Activated gamma-delta T cell treated with Interleukin-2 at 50 U/mL for 16 hours (primary cell): ENCODE measurements at places on chromosomes 5 and 9.

- peak; percentile 15 for DNase-seq
Measured at GRCh38 chr5:80083101-80083890, 48.1 kb downstream of the THBS4 start.

GRCh38 chr9:137612741-137613142 lies 6.1 kb upstream of the EHMT1 start:
- DNase-seq = no peak

DNA sequence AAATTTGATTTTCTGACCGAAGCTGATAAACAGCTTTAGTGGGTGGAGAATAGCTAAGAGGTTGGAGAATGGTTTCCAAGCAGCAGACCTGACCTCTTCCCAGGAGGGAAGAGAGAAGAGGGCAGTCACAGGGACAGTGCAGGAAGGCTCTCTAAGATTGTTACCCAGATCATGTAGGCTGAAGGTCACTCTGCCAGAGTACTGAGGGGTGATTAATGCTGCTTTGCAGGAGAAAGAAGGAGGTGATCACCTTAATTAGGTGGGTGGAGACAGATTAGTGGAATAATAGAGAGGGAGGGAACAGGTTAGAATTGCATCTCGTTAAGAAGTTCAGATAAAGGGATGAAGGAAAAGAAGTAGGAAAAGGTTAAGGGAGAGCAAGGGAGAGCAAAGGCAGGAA lies 440.5 kb downstream of the BRINP1 start:
- DNase-seq = no peak

DNA sequence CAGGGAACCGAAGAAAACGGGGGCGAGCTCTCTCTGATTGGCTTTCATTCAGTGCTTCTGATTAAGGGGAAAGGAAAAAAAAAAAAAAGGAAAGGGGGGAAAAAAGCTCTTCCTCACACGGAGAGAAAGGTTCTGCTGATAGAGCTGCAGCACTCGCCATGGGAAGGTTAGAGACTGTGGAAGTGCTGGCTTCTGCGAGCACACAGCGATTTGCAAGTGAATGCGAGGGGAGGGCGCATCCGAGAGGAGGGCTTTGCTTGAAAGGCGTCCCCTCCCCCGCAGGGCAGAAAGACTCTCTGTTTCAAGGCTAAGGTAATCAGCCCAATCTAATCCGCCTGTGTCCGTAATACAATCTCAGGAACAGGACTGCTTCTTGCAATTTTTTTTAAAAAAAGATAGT lies at the start of gene CDH10:
Gene CDH10, minus strand, starts transcription at position 218 of the 400 bp plus-strand sequence. CDS start 51,488 bp downstream, outside the sequence.
- no peak for DNase-seq

GRCh38 chr5:14996997-14997396 lies 125.4 kb upstream of the ANKH start:
- DNase-seq = no peak

GRCh38 chr9:133716564-133717112 lies 21.5 kb downstream of the SARDH start:
- DNase-seq = no peak

GRCh38 chr9:100377015-100377414 lies 24.3 kb upstream of the TEX10 start:
- DNase-seq = no peak

DNA sequence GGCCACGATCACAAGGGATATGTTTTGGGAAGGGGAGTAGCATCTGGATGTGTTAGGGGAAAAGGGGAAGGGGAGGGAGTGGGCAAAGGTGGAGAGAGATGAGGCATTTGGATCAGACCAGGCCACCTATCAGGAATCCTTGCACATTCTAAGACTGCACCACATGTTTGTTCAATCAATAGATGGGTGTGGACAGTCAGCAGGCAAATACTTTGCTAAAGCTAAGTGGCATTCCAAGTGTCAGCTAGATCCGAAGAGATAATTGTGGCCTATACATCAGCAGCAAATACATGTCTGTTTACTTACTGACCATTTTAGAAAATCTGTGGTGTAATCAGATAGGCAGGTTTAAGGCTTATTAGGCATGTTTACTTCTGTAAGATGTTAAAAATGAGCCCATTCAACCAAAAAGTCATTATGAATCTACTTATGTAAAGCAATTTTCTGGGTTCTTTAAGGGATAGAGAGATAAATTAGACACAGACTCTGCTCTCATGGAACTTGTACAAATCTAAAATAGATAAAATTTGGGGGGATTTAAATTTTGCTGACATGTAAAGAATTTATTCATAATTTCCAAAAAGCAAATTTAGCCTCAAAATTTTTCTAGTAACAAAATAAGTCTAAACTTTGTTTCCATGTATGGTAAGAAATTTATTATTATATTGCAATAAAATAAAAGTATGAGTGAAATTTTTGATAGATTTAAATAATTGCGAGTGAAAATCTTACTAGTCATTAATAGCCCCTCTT lies 107.3 kb downstream of the SNCAIP start:
- DNase-seq = no peak

DNA sequence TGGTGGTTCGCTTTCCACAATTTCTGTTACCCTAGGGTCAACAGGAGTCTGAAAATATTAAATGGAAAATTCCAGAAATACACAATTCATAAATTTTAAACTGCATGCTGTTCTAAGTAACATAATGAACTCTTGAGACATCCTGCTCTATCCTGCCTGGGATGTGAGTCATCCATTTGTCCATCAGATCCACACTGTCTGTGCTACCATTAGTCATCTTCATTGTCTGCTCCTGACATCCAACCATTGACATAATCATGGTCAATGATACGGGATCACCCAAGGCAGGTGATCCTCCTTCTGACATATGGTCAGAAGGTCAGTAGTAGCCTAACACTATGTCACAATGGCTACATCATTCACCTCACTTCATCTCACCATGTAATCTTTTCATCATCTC lies 276.7 kb upstream of the KIF2A start:
- DNase-seq = no peak

DNA sequence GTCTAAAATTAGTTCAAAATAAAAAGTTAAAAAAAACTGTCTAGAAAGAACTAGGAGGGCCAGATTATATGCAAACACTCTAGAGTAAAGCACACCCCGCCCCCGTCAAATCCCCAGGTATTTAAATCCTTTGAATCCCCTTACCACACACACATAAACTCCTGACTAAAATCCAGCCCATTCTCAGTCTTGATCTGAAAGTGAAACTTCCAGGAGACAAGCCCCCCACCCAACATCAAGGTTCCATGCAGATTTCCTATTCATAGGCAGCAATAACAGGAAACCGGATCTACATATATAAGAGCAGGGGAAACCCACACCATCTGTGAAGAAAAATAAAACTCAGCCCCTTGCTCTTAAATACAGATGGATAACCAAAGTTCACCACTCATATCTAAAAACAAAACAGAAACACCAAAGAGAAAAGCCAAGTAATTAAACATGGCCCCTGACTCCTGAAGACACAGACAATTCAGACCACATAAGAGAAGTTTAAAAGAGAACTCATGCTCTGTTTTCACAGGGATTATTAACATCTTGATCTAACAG lies 42.3 kb downstream of the MARCHF3 start:
- DNase-seq = no peak

DNA sequence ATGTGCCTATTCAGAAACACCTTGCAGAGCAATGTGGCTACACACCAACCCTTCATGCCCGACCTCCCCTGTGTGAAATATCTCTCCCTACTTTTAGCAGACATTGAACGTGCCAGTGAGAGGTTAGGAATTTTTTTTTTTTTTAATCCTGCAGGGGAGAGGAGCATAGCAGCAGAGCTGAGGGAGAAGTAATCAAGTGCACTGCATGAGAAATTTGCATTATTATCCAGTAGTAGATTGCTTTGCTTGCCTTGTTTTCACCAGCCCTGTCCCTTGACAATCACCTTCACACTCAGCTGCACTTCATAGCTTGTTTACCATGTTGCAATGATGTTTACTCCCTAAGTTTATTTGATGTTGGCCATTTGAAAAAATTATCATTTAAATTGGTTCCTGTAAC lies 489.6 kb upstream of the ZNF608 start:
- no peak for DNase-seq

DNA sequence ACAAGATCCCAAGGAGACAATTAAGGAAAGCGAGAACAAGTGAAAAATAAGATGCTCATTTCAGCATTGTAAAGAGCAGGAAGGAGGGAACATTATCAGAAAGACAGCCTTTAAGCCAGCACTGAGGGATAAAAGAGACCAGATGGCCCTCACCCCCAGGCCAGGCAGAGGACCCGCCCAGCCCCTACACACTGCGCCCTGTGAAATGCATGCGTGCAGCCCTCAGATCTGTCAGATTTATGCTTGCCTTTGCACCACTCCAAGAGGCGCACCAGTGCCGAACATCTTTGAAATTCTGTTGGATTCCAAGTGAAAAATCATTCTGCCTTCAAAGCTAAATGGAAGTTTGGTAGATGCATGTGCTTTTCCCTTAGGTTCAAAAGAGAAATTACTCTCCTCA lies 378.0 kb downstream of the MLLT3 start:
- DNase-seq = no peak

DNA sequence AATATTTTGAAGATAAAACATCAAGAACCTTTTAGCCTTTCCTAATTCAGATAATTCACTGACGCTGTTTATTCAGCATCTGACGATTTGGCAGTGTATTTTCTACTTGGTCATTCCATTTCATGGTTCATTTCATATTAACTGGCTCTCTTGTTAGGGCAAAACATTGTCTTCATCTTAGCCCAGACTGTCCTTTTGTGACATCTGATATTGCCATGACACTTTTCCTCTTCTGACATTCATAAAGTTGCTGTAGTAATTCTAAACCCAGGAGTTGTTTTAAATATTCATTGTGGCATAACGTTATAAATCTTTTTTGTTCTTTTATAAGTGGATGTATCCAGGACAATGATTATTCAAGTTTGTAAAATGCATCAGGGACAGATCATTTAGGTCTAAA lies 1.8 kb downstream of the SCAMP1 start:
- no peak for DNase-seq

DNA sequence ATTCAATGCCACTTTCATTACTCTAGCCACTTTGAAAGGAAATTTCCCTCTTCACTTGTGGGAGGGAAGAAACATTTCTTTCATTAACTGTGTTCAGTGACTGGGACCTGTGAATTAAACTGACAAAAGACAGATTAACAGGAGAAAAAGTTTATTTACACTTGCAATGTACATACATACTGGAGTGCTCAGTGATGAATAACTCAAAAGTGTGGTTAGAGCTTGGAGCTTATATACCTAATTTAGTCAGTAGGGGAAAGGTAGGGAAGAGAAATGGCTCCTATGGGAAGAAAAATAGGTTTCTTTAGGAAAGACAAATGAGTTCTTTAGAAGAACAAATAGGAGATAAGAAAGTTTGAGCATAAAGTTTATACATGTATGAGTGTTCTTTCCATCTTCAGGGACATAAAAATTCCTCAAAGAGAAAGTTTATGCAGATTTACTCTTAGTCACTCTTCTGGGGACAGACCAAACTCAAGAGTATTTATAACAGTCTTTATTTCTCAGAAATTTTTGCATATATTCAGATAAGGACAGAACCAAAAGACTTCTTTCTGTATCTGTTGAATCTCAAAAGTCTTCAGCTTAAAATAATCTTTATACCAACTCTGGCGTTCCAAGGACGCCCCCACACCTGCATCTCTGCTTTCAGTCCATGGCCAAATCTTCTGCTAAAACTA lies 120.0 kb upstream of the RAI14 start:
- DNase-seq = no peak

- DNase-seq = no peak
Measured at GRCh38 chr5:61304590-61305381, 27.3 kb upstream of the ZSWIM6 start.

DNA sequence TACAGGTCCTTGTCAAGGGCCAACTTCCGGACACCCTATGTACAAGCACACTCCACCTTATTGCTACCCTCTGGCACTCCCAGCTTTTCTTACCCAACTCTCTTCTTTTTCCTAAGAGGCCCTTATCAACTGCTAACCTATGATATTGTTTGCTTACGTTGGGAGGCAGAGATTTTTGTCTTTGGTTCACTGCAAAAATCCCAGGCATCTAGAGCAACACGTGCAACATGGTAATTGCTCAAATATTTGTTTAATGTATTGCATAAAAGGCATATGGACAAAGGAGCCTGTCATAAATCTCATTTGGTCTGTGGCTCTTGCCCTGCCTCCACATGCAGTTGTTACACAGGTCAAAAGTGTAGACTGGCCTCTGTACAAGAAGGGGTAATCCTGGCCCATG lies 35.8 kb upstream of the ATP10B start:
- DNase-seq = no peak

GRCh38 chr5:142499591-142500226 lies 174.9 kb upstream of the SPRY4 start:
- no peak for DNase-seq

DNA sequence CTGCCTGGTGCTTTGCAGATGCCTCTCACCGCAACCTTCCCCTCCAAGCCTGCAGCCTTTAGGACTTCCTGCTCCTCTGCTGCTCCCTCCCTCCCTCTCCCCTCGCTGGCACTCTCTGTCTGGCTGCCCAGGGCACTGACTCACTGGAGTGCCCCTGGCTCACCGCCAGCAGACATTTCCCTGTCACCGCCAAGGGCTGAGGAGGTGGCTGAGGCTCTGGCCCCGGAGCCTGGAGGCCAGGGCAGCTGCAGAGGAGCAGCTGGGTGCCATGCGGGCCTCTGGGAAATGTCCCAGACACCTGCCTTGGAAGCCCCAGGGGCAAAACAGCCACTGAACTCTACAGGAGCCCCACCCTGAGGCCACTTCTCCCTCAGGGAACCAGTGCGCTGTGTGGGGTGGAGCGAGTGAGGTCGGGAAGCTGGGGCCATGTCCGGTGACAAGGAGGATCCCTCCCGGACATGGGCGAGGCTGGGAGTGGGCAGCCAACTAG lies 53.4 kb downstream of the TENT4A start:
- peak; percentile 28 for DNase-seq

GRCh38 chr5:160271396-160271795 lies 41.0 kb downstream of the CCNJL start:
- no peak for DNase-seq

DNA sequence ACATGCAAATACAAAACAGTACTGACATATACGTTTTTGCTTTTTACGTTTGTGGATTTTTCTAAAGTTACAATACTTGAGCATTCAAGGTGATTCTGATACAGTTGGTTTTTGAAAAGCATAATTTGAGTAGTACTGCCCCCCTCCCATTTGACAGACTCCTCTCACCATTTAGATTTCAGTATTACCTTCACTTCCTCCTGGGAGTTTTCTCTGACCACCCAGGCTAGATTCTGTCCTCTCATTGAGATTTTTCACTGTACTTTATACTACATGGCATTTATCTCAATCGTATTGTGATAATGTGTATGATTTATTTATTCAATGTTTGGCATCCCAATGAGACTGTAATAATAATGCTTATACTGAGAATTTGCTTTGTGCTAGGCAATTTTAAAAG lies 32.8 kb upstream of the SMAD5 start:
- no peak for DNase-seq

- no peak for DNase-seq
Measured at GRCh38 chr9:72882117-72882775, 70.6 kb downstream of the ALDH1A1 start.

GRCh38 chr5:42767491-42768105 lies 11.0 kb downstream of the CCDC152 start:
- no peak for DNase-seq

GRCh38 chr9:131732636-131733289 lies 7.1 kb downstream of the RAPGEF1 start:
- DNase-seq = peak; percentile 53
